Trophoblast cell (in vitro differentiated cells and primary cell): ENCODE measurements at places on chromosomes 12 and 14.
A peak's percentile ranks its signal among the peaks of the same experiment; 100 is the strongest.

DNA sequence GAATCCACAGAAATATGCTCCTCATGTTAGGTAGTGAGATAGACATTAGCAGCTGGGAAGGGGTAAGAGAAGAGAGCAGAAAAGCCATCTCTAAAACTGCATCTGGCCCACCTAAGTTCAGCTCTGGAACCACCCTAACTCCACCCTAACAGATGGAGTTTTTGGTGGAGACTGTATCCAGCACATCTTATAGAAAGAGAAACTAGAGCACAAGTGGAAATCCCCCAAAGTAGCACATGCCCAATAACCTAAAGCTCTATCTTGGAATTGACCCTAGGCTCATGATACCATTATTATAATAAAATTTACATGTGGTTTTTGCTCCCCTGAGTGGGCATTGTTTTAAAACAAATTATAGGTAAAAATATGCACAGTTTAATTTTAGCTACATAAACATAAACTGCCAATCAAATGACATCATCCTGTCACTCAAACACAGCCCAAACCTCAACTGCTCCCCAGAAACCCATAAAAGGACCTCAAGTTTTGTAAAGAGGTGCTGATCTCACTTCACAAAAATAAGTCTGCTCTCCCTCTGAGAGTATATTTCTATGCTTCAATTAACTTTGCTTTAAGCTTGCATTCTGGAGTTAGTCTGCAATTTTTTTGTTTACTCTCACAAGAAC, 206.4 kb downstream of the PIK3C2G start:
- no peak for DNase-seq

DNA sequence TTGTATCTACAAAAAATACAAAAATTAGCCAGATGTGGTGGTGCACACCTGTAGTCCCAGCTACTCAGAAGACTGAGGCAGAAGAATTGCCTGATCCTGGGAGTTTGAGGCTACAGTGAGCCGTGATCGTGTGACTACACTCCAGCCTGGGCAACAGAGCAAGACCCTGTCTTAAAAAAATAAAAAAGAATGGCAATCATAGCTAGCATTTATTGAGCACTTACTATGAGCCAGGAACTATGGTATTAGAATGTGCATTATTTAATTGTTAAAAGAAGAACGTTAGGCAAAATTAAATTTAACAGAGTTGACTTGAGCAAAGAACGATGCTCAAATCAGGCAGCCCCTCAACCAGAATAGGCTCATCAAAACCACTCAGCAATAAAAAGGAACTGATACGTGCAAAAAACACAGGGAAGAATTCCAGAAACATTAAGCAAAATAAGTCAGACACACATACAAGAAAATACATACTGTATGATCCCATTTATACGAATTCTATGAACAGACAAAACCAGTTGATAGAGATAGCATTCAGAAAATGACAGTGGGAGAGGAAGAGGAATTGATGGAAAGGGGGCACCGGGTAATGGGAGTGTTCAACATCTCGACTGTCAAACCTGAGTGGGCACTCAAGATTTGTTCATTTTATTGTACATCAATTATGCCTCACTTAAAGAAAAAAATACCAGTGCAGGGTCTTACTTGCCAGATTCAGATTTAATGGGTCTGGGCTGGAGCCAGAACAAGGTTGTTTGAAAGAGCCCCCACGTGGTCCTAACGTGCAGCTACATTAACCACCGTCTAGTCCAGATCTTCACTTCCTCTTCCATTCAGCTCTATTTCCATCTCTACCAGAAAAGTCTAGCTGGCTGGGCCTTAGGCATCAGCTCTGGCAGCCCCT, 8.0 kb downstream of the SCNN1A start:
- DNase-seq, result no peak

- DNase-seq, result no peak
These were observed 15.3 kb upstream of the SPSB2 start for GRCh38 chr12:6888360-6888759.

DNA sequence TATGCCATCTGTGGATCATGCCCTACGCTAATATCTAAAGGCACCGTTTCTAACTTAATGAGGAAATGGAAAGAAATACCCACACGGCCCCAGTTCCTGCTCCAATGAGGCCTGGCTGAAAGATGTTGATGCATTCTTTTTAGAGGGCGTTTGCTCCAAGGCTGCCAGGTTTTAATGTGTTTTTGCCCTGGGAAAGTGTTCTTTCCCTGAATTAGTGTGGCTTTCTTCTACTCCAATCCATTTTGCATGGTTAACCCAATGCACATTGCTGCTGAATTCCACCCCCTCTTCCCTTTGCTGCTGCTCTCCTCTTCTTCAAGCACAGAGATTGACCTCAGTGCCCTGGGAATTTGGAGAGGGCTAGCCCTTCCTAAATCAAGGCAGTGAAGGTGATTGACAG, 1.1 kb downstream of the MYF5 start:
- DNase-seq, result no peak

DNA sequence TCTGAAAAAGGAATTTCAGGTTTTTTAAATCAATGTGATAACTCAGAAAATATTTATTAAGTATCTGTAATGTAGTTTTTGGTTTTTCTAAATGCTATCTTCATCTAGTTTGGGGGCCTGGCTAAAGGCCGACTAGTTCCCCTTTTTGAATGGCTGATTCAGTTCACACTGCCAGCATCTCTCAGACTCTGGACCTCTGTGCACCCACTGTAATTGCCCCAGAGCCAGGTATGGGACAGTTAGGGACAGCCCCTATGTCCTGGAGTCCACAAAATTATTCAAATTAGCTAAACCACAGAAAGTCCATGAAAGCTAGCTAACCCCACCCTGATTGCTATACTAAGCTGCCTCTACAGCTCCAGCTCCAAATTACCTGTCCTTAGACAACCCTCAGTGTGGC, 49.1 kb upstream of the RGS6 start:
- no peak for DNase-seq

DNA sequence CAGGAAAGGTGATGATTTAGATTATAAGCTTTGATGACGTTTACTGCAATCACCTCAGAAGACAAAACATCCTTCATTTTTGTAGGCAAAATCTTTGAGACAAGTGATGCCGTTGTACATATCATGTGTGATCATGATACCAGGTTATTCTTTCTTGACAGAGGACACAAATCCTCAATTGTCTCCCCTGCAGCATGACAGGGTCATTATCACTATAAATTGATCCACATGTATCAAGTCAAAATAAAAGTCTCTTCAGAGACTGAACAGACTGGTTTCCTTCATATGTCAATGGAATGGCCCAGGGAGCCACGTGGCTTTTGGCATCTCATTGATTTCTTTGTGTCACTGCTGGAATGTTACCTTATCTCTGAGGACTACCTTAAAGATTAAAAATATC, 995.7 kb downstream of the FLRT2 start:
- DNase-seq, result no peak

DNA sequence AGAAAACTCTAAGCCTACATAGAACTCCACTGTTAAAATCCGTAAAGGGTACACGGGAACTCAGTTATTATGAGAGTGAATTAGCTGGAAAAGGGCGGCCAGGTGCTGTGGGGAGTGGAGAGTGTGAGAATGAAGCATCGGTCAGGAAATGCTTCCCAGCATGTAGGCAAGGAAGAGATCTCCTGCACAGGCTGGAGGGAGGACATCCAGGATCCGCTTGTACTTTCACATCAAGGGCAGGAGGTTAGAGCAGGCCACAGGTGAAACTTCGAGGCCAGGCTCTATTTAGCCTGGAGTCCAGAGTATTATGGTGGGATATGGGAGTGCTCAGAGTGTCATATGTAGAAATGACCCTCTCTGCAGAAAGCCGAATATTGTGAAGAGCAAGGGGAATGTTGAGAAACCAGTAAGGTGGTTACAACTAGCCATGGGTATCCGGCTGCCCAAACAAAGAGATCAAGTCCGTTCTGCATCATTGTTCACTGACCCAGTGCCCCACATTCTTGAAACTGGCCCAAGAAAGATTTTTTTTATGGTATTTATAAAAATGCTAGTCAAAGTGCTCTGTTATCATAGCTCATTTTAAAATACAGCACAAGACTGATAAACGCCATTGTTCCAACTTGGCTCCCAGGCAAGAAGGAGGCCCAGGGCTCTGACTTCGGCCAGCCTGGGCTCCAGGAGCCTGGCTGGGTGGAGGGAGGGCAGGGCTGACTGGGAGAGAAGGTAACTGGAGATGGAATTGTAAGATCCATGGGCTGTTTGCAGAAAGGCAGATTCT, 79.4 kb upstream of the HIF1A start:
- peak; percentile 51 for DNase-seq

- DNase-seq, result peak; percentile 17
These were observed 52.2 kb upstream of the CD163 start for GRCh38 chr12:7555752-7556151.

- DNase-seq, result no peak
These were observed 581.1 kb downstream of the SLC16A7 start for GRCh38 chr12:60176891-60177290.

GRCh38 chr14:87049950-87050349, 943.0 kb downstream of the GALC start:
- peak; percentile 67 for DNase-seq

GRCh38 chr12:121748571-121749265, 36.2 kb downstream of the TMEM120B start:
- peak; percentile 67 for DNase-seq

- DNase-seq, result no peak
These were observed 30.8 kb downstream of the GALNT4 start for GRCh38 chr12:89493670-89494302.
